Hypothalamus (tissue), 51 donors: ENCODE measurements at places on chromosomes 7 and 10.

DNA sequence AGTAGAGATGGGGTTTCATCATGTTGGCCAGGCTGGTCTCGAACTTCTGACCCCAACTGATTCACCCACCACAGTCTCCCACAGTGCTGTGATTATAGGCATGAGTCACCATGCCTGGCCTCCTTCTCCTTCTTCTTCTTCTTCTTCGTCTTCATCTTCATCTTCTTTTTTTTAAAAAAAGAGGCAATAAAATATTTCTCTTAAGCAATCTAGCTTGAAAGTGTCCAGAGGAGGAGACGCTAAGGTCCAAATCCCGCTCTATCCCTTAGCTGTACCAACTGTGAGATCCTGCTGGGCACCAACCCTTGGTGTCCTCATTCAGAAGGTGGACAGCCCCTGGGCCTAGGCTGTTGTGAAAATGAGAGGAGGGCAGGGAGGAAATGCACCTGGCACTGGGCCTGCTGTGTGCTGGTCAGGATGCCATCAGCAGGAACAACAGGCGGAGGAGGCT is 13.9 kb upstream of the PSAP start:
- no peak for DNase-seq

GRCh38 chr7:40199076-40199802 is 64.4 kb downstream of the SUGCT start:
- DNase-seq, result no peak

DNA sequence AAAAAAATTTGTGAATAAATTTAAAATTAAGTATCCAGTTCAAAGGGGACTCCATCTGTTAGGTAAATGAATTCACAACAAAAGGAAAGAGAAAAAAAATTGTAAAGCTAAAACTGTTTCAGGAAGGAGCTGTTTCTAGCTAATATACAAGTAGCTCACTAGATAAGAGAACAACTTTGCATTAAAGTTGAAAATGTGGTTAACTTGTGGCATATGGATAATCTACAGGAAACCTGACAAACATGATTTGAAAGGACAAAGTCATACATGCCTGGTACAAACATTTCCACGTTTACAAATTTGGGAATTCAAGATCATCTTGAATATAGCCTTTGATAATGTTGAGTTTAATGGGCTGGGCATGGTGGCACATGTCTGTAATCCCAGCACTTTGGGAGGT is 8.9 kb downstream of the NT5C3A start:
- DNase-seq, result no peak

DNA sequence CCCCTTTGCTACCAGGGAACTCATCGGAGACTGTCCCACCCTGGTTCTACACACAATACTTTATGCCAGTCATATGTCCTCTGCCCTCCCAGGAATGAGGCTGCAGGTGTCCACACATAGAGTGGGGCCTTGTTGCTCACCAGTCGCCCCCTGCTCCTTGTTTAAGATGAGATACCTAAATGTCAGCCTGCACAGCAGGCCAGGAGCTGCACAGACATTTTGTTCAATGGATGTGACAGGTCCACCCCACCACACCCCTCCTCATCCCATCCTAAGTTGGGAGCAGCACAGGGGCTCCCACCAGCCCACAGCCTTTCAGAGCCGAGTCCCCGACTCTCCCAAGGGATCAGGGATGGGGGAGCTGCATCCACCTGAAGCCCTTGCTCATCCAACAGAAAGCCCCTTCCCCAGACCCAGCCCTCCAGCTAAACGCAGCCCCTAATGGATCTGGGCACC is 6.2 kb upstream of the GRID1 start:
- no peak for DNase-seq

DNA sequence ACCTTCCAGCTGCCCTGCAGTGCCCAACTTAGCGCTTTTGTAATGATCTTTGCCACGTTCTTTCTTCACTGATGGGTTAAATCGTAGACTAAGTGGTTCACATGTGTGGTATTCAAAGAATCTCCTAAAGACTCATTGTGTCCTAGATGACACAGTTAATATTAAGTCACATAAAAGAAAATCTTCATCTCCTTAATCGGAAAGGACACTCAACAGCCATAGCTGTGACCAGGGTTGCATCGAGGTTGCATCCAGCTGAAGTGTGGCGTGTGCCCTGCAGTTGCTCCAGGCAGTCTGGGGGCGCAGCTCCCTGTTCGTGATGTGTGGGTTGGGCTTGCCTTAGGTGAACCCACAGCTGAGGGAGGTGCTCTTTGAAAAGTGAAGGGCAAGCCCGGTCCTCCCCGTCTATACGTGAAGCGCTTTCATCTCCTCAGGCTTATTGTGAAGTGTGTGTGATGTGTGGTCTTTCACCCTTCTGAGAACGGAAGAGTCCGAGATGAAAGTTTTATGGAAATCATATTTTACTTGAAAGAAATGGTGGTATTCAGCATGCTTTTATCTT is 122.7 kb downstream of the TRRAP start:
- no peak for DNase-seq

GRCh38 chr7:135716677-135717238 is 11.2 kb downstream of the SLC13A4 start:
- DNase-seq, result no peak

DNA sequence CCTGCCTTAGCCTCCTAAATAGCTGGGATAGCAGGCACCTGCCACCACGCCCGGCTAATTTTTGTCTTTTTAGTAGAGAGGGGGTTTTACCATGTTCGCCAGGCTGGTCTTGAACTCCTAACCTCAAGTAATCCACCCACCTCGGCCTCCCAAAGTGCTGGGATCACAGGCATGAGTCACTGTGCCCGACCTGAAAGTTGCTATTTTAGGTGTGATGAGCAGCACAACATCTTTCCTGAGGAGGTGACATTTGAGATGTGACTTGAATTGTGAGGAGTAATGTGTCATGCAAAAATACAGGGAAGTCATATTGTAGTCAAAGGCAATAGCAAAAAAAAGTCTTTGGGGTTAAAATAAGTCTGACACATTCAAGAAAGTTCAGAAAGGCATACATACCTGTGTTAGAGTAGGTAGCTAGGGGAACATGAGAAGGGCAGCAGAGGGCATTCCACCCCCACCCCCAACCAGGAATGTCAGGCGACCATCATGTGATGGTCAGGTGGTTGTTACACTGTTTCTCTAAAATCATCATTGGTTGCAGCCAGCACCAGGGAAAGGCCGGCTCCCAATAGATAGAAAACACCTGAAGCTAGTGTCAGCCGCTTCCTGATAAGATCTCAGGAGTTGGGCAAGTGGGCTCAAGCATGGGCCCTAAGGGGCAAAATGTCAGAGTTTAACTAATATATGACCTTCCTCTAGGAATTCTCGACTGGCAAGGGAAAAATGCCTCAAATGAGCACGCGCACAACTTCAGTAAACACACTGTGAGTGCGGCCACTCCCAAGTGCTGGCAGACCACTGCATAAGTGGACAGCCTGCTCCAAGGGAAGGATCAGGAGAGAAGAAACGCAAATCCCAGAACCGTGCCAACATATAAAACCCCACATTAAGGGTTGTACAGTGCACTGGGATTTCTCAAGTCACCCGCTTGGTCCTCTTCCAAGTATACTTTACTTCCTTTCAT is at the start of gene TACC2:
Gene TACC2 (plus strand): TSS at position 803 of the 964 bp plus-strand sequence. CDS start 32,819 bp downstream, outside the sequence.
- DNase-seq, result no peak

GRCh38 chr7:128373606-128374005 is 12.1 kb upstream of the PRRT4 start:
- DNase-seq, result no peak

- DNase-seq, result no peak
Observed at GRCh38 chr7:109639561-109639960, 1069.9 kb downstream of the DNAJB9 start.

- no peak for DNase-seq
Observed at GRCh38 chr7:1555813-1556543, at the start of gene TMEM184A. Gene TMEM184A (minus strand): TSS chr7:1556205. CDS start chr7:1555484, 721 bp downstream.

GRCh38 chr10:24255881-24256311 is 47.0 kb downstream of the KIAA1217 start:
- no peak for DNase-seq

DNA sequence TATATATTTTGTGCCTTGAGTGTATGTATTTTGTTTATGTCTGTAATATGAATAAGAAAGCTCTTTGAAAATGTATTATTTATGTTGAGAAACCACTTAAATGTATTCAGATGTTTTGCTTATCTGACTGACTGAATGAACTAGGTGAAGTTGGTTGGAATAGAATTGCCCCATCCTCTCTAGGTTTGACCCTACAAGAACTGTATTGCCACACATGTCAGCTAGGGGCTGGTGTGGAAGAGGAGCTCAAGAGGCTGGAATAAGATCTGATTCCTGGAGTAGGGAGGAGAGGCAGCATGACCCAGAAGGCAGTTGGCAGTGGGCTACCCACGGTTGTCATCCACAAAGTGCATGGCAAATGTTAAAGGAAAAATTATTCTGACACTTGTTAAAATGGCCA is 9.1 kb downstream of the SSMEM1 start:
- DNase-seq, result no peak

DNA sequence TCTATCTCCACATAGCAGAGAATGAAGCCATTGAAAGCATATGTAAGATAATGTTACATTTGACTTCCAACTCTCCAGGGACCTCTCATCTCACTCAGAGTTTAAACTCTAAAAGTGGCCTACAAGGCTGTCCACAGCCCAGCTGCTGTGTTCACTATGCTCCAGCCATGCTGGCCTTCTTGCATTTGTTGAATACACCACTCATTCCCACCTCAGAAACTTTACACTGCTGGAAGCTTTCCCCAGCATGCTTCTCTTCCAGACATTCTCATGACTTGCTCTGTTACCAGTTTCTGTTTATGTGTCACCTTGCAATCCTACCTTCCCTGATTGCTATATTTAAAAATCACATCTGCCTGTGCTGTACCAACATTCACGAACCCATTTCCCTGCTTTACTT is 167.2 kb downstream of the WNT2 start:
- DNase-seq, result no peak
